ENCODE measurements at places on chromosomes 1 and 21. TPM values are rescaled to one million over a fixed set of nuclear protein-coding genes. Genes with fewer than 3 reads are reported as not detected.

The OVAAL gene
- not detected for polyA plus RNA-seq

The GBP5 gene
- polyA plus RNA-seq: 1.4 TPM

The TMPRSS3 gene
- not detected for polyA plus RNA-seq

The LCE1A gene
- not detected for polyA plus RNA-seq

The CA6 gene
- polyA plus RNA-seq: 0.09 TPM

DNA sequence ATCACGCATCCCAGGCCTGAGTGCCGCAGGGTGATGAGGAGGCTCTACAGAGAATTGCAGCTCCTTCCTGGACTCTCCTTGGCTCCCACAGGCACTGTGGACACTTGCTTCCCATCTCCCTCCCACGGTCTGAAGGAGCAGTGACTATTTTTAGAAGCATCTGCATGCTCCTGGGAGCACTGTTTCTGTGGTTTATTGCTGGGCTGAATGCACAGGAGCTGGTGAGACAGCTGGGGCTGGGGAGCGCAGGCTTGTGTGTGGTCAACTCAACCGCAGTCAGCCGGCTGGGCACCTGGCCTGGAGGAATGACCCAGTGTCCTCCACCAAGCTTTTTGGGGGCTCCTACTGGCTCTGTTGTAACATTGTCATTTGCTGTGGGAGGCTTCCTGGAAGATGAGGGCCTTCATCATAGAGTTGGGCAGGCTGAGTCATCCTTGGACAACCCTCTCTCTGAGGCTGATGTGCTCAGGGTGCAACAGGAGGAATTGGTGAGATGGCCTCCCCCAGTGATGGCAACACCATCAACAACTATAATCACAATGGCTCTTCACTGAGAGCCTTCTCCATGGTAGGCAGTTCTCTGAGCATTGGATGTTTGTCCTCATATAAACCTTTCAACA is 1.7 kb downstream of the NFASC start:
- no peak overlapping the region for H3K4me3 ChIP-seq
- H3K4me1 ChIP-seq: peaks cover 35% of the 10 kb centered on the region
- H3K27me3 ChIP-seq: peaks cover 4% of the 10 kb centered on the region
- H3K27ac ChIP-seq: no peak overlapping the region

DNA sequence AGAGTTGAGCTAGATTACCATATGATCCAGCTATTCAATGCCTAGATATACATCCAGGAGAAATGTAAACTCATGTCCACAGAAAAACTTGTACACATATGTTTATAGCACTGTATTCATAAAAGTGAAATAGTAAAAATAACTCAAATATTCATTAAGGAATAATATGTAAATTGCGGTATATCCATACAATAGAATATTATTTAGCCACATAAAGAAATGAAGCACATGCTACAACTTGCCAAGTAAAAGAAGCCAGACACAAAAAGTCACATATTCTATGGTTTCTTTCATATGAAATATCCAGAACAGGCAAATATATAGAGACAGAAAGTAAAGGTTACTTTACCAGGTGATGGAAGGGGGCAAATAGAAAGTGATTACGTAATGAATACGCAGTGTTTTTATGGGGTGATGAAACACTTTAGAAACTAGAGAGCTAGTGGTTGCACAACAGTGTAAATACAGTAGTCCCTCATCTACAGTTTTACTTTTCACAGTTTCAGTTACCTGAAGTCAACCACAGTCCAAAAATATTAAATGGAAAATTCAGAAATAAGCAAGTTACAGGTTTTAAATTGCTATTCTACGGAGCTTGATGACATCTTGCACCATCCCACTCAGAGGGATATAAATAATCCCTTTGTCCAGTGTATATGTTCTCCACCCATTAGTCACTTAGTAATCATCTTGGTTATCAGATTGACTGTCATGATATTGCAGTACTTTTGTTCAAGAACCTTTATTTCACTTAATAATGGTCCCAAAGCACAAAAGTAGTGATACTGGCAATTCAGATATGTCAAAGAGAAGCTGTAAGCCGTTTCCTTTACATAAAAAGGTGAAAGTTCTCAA is 62.3 kb downstream of the ZNF644 start:
- DNase-seq: no peak
- H3K4me1 ChIP-seq: no peaks in the 10 kb centered on the region
- no peaks in the 10 kb centered on the region for H3K27me3 ChIP-seq

- H3K36me3 ChIP-seq: peaks cover 38% of the 10 kb centered on the region
- no peaks in the 10 kb centered on the region for H3K27me3 ChIP-seq
- H3K4me1 ChIP-seq: peaks cover 83% of the 10 kb centered on the region
These were observed at the start of gene BTBD19 for GRCh38 chr1:44808063-44808937. Gene BTBD19 (plus strand): TSS chr1:44808523. CDS start chr1:44808821, 298 bp downstream.

DNA sequence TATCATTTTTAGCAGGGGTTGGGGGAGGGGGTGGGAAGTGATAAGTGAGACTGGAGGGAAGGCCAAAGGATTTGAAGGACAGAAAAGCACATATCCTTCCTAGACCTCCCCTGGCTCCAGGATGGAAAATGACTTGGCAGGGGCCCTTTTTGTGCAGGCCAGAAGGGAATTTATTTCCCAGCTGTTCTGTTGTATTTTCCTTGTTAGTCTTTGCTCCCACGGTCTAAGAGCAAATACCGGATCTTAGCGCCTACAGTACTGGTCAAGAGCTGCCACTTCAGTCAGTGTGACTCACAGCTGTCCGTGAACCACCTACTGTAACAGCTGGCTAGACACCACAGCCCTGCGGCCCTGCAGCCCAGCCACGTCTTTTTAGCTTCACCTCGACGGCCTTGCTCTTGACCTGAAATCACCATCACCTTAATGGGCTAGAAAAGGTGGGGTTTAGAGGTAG is 51.0 kb upstream of the ERRFI1 start:
- H3K36me3 ChIP-seq: no peaks in the 10 kb centered on the region
- no peaks in the 10 kb centered on the region for H3K27me3 ChIP-seq
- H3K4me1 ChIP-seq: peaks cover 18% of the 10 kb centered on the region
- DNase-seq: peak; percentile 93

DNA sequence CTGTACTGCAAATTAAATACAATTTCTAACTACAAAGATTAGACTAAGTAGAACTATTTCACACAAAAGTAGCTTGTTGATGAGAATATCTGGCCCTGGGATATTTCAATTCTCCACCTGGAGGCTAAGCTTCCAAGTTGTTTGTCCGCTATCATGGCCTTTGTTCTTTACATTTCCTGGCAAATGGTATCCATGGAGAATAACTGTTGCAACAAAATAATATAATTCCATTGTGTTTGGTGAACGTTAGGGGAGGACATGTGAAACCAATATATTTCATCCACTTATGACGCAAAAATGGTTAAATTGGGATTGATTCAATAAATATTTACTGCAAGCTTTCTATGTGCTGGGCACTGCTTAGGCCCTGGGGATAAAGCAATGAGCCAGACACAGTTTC is 565.4 kb downstream of the PTPRC start:
- peak; percentile 30 for DNase-seq
- no peaks in the 10 kb centered on the region for H3K27me3 ChIP-seq
- no peaks in the 10 kb centered on the region for H3K4me1 ChIP-seq
- no peaks in the 10 kb centered on the region for H3K36me3 ChIP-seq
- no peak overlapping the region for H3K4me3 ChIP-seq

GRCh38 chr1:110130113-110130591 is 17.9 kb downstream of the UBL4B start:
- no peaks in the 10 kb centered on the region for H3K36me3 ChIP-seq
- peak; percentile 41 for DNase-seq
- H3K4me1 ChIP-seq: peaks cover 6% of the 10 kb centered on the region
- H3K4me3 ChIP-seq: no peak overlapping the region

DNA sequence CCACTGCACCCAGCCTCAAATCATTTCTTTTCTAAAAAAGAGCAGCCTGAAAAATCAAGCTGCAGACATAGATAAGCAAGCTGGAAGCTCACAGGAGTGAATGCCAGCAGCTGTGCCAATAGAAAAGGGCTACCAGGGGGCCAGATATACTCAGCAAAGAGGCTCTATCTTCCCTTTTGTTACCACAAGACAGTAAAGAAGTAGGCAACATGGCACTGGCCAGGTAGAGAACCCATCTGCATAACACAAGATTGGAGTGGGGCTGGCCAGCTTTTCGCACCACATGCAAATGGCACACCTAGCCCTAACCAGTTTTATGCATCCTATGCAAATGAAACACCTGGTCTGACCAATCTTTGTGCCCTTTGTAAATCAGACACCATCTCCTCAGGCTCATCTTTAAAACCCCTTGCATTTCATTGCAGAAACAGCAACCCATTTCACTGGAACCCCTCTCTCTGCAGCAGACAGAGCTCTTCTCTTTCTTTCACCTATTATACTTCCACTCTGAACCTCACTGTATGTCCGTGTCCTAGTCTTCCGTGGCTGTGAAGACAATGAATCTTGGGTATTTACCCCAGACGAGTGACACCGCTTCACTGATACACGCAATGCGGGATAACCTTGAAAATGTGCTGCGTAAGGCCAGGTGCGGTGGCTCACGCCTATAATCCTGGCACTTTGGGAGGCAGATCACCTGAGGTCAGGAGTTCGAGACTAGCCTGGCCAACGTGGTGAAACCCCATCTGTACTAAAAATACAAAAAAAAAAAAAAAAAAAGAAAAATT is 15.1 kb downstream of the CASP9 start:
- no peak for DNase-seq
- H3K4me3 ChIP-seq: no peak overlapping the region
- no peaks in the 10 kb centered on the region for H3K27me3 ChIP-seq
- no peak overlapping the region for H3K27ac ChIP-seq

GRCh38 chr1:171292799-171293198 is 21.2 kb upstream of the FMO4 start:
- H3K36me3 ChIP-seq: no peaks in the 10 kb centered on the region
- no peak for DNase-seq
- H3K4me1 ChIP-seq: no peaks in the 10 kb centered on the region
- no peak overlapping the region for H3K4me3 ChIP-seq
- no peaks in the 10 kb centered on the region for H3K27me3 ChIP-seq
- no peak overlapping the region for H3K27ac ChIP-seq

GRCh38 chr1:201140941-201141260 is 13.4 kb downstream of the TMEM9 start:
- peaks cover 92% of the 10 kb centered on the region for H3K36me3 ChIP-seq
- H3K27ac ChIP-seq: no peak overlapping the region
- peaks cover 45% of the 10 kb centered on the region for H3K4me1 ChIP-seq
- H3K4me3 ChIP-seq: no peak overlapping the region
- no peak for DNase-seq

- peak overlapping the region; percentile 85 for H3K27ac ChIP-seq
- peaks cover 3% of the 10 kb centered on the region for H3K36me3 ChIP-seq
- H3K27me3 ChIP-seq: no peaks in the 10 kb centered on the region
- H3K4me3 ChIP-seq: peak overlapping the region; percentile 64
These were observed 627 bp upstream of the GNB1 start for GRCh38 chr1:1891349-1892078.

GRCh38 chr1:109763646-109764415 is at the start of gene EPS8L3:
Gene EPS8L3 (minus strand): TSS chr1:109763923. CDS start chr1:109761749, 2,174 bp downstream.
- no peak within 1 kb of the TSS for H3K27ac ChIP-seq
- H3K4me3 ChIP-seq: no peak within 1 kb of the TSS
- H3K36me3 ChIP-seq: no peaks in the 10 kb centered on the region

DNA sequence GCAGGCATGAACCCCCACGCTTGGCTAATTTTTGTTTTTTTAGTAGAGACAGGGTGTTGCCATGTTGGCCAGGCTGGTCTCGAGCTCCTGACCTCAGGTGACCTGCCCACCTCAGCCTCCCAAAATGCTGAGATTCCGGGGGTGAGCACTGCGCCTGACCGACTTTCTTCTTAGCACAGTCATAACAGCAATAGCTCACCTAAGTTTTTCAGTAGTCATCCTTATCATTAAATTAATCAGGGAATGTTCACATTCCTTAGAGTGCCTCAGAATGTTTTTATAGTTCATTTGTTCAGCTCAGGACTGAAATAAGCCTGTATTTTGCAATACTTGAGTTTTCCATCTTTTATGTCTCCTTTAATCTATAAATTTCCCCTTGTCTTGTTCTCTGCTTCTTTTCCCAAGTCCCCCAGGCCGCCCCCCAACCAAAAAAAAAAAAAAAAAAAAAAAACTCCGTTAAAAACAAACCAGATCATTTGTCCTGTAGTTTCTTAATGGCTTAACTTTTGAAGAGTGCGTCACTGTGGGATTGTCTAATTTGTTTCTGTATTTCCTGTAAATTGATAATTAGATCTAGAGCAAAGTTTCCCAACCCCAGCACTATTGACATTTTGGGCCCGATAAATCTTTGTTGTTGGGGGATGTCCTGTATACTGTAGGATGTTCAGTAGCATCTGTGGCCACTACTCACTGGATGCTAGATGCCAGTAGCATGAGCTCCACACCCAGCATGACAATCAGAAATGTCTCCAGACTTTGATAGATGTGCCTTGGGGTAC is 120.7 kb downstream of the ITSN1 start:
- H3K27ac ChIP-seq: no peak overlapping the region
- H3K4me3 ChIP-seq: no peak overlapping the region
- no peaks in the 10 kb centered on the region for H3K27me3 ChIP-seq
- H3K4me1 ChIP-seq: peaks cover 10% of the 10 kb centered on the region

DNA sequence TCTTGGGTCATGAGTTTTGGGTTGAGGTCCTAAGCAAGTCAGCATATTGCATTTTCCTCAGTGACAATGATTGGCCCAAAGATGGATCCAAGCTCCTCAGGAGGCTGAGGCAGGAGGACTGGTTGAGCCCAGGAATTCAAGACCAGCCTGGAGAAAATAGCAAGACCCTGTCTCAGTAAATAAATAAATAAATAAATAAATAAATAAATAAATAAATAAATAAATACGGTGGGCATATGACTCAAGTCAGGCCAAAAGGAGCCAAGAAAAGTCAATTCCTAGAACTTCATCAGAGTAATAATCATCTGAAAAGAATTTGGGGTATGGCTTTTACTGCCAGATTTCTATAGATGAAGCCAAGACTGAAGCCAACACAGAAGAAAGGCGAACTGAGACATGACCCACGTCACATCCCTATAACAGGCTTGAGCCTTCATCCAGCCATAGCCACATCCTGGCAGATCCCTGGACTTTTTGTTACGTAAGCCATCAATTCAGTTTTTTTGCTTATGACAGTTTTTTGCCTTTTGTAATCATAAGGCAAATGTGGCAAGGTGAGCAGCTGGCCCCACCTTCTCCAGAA is 88.5 kb upstream of the NFASC start:
- no peaks in the 10 kb centered on the region for H3K4me1 ChIP-seq
- no peak for DNase-seq
- peaks cover 2% of the 10 kb centered on the region for H3K27me3 ChIP-seq
- no peaks in the 10 kb centered on the region for H3K36me3 ChIP-seq
- H3K27ac ChIP-seq: no peak overlapping the region
- H3K4me3 ChIP-seq: no peak overlapping the region

DNA sequence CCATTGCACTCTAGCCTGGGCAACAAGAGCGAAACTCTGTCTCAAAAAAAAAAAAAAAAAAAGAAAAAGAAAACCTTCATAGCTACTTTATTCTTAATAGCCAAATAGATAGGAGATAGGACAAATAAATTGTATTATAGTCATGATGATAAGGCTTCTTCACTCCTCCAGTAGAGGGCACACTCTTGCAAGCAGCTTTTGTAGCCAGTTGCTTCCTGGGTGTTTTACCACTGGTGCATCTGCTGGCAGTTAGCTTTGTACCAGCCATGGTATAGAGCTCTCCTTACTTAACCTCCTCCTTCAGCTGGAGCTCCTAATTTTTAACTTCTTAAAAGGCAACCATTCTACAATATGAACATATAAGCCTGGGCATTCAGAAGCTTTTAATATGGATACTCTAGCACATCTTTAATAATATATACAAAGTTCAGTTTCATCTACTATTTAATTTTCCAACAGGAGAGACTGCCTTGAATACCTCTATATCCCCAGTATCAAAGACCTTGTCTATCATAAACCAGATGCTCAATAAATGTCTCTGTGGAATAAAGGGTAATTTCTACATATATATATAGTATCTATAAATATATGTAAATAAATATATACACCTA is 35.8 kb downstream of the EVI5 start:
- no peak overlapping the region for H3K27ac ChIP-seq
- no peak overlapping the region for H3K4me3 ChIP-seq
- H3K36me3 ChIP-seq: no peaks in the 10 kb centered on the region
- no peaks in the 10 kb centered on the region for H3K4me1 ChIP-seq

All from muscle of leg (tissue), 16 donors.